ENCODE measurements at places on chromosomes 3 and 15.

GRCh38 chr3:123432832-123433523 is 15.9 kb downstream of the ADCY5 start:
- DNase-seq = no peak

GRCh38 chr3:17579289-17580031 is 163.0 kb downstream of the TBC1D5 start:
- DNase-seq = no peak

GRCh38 chr3:48413086-48413485 is 16.8 kb downstream of the PLXNB1 start:
- DNase-seq = no peak

GRCh38 chr3:104044002-104044401 is 1322.7 kb upstream of the ALCAM start:
- DNase-seq = no peak

- no peak for DNase-seq
Measured at GRCh38 chr3:99134986-99135385, 233.5 kb upstream of the DCBLD2 start.

DNA sequence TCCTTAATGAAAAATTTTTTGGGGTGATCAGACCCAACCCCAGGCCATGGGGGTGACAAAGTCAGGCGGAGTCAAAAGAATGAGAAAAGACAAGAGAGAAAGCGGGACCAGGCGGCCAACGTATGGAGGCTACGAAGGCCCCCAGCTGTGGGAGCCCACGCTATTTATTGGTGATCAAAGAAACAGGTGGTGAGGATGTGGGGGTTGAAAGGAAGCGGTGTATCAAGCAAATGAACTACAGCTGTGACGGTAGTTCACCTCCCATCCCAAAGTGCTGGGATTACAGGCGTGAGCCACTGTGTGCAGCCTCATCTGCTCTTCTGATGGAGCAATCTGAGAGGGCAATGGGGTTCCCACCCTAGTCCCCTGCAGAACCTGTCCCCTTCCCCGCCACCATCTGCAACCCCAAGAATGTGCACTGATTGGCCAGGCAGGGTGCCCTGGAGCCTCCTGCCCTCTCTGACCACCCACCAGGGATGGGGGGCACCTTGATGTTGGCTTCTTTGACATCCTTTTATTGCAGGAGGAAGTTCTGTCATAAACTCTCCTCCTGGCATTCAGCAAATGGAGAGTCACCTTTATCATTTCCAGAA is 1.1 kb upstream of the CHRNA3 start:
- DNase-seq = no peak

- DNase-seq = no peak
Measured at GRCh38 chr3:150291515-150291914, 116.6 kb upstream of the TSC22D2 start.

GRCh38 chr3:136949708-136950107 is 8.1 kb upstream of the IL20RB start:
- no peak for DNase-seq

DNA sequence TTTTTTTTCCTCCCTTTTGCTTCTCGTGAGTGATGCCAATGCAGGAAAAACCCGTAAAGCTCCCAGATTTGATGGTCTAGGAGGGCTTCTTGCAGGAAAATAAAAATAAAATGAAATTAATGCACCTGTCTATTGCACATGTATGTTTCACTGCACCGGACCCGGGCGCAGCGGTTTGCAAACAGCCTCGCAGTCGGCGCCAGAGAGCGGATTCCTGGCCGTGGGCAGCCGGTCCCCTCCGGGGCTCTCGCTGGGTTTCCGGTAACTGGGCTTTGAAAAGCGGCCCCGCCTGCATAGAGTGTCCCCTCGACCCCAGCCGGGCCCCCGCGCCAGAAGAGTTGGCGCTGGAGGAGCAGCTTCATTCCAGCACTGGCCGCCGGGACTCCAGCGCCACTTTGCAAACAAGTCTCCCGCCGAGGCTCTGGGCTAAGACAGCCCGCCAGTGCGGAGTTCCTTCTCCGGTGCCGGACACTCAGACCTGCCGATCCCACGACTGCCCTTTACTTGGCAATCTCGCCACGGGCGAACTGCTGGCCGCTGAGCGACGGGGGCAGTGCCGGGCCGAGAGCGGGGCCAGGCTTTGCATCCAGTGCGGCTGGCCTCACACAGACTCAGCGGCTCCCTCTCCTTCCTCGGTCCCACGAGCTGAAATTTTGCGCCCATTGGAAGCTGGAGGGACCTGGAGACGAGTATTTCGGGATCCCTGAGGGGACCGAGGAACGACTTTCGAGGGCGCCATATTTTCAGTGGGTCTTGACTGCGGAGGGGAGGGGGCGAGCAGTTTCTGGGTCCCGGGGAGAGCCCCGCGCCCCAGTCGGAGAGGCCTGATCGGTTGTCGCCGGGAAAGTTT is 225.9 kb upstream of the C2CD4B start:
- peak; percentile 2 for DNase-seq

DNA sequence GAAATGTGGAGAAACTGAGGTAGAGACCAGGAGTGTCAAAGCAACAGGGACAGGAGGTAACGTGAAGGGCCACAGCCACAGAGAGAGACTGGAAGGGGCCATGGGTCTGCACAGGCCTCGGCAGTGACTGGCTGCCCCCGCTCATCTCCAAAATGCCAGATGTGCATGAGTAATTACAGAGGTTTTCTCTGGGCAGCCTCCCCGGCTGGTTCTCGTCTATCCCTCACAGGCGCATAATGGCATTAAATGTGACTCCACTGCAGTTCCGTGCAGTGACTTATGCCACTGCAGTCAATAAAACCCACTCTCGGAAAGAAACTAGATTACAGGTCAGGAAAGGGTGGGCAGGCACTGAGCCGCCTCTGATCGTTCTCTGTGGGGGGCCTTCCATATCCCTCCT is 74.7 kb downstream of the WDR76 start:
- no peak for DNase-seq

DNA sequence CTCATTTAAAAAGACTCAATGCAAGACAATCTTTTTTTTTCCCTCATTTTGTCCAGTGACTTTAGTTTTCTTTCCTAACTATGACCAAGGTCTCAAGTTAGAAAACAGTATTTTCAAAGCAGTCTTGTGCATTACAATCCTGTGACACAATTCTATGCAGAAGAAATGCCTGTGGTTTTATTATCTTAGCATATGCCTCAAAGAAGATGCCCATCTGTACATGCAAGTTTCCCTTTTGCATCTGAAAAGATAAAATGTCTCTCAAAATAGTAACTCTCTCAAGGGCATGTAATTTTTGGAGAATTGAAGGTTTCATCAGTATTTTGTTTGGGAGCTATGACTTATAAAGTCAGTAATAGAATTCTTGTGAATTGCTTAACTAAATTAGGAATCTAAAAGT is 292.0 kb upstream of the SUCLG2 start:
- no peak for DNase-seq

- DNase-seq = peak; percentile 38
Measured at GRCh38 chr3:52291508-52292181, 4.0 kb downstream of the GLYCTK start.

DNA sequence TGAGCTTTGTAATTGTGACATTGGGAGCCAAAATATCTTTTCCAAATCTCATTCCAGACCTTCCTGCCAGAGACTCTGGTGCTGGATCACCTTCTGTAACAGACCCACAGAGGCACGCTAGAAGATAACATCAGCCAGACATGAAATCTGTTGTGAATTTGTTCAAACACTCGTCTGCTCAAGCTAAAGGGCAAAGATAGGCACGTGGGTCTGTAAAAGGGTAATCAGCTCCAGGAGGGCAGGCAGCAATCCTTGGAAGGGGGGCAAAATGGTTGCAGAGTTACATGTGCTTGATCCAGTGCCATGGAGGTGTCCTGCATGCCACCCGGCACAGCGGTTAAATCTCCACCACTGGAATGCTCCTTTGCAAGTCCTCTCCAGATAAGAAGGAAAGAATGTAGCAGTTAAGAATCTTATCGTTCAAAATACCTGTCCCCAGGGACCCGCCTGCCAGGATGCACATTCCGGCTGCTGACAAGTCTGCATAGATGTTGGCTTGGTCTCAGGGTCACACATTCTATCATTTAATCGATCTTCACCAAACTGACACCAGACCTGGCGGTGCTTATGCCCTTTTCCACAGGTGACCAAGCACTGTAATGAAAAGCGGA is 74.8 kb downstream of the ADAMTS9 start:
- DNase-seq = no peak

- no peak for DNase-seq
Measured at GRCh38 chr15:77311618-77312398, 108.1 kb downstream of the PEAK1 start.

GRCh38 chr3:115823083-115823482 is 199.8 kb downstream of the GAP43 start:
- DNase-seq = no peak

DNA sequence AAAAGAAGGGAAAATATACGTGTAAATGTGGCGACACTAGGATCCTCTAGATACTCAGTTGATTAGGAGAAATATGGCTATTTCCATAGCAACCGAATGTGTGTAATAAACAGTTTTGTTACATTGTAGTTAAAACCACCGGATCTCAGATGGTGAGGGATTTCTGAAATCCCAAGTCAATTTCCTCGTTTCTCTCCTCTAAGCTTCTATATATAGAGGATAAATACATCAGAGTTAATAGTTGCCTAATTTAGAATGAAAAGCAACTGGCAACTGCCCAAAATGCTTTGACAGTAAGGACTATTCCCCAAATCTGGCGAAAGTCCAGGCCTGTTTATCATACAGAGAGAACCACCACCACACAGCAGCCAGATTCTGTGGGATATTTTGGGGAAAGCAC is 112.6 kb downstream of the GABRB3 start:
- DNase-seq = no peak

- DNase-seq = no peak
Measured at GRCh38 chr3:149575961-149576564, 81.8 kb downstream of the WWTR1 start.

DNA sequence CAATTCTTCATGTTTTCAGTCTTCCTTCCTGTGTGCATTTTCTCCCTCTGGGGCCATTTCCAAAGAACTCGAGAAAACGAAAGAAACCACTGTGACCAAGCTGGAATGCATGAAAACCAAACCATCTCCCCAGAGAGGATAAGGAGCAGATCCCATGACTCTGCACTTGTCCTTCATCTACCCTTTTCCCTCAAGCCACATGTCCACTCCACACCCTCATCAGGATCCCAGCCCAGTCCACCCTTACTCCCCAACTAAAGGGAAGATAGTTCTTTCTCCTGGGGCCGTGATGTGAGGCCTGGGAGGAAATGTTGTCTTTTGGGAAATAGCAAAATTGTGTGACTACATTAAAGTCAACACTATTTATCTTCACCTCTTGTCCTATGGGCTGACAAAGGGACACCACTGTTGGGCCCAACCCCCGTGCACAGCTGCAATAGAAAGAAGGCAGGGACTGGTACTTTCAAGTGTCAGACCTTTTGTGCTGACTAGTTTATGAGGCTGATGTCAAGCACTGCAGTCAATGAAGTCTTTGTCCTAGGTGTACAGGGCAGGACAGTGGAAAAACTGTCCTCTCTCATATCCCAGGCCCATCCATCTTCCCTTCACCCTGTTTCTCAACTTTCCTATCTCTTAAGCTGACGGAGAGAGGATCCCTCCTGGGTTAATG is 487.1 kb upstream of the NR2F2 start:
- no peak for DNase-seq

- DNase-seq = no peak
Measured at GRCh38 chr3:7800006-7800780, 701.4 kb upstream of the LMCD1 start.

- DNase-seq = peak; percentile 47
Measured at GRCh38 chr3:188170461-188171459, 16.8 kb downstream of the LPP start.

GRCh38 chr3:40876009-40876408 is 323.3 kb upstream of the CTNNB1 start:
- DNase-seq = no peak

DNA sequence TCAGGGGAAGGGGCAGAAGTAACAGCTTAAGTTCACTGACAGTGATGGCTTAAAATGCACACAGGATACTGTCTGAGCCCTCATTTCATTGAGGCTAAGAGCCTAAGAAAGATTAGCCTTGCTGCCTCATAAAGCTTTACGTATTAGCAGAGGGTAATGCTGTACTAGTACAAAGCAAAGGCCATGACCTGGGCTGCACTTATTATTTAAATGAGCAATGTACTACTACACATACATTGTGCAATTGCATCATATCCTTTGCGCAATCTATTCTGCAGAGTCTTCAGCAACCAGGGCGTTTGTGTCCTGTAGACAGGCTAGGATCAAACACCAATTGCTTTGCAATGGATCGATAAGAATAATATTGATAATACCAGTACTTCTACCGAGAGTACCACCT is 221.8 kb downstream of the TPRG1 start:
- no peak for DNase-seq

DNA sequence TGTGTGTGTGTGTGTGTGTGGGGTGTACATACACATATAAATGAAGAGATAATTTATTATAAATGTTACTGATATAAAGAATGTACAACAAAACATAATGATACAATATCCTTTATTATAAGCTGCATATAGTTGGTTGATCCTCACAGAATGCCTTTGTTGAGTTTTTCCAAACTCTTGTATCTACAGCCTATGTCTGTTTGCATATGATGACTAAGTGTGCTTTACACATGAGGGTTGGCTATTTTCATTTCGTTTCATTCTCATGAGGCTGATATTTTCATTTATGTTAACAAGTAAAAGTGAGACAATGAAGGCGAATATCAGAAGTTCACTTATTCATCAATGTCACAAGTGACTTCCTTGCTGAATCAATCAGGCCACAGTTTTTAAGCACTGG is 45.1 kb downstream of the TM2D3 start:
- no peak for DNase-seq

GRCh38 chr3:63015614-63016309 is 140.5 kb upstream of the CADPS start:
- DNase-seq = no peak

DNA sequence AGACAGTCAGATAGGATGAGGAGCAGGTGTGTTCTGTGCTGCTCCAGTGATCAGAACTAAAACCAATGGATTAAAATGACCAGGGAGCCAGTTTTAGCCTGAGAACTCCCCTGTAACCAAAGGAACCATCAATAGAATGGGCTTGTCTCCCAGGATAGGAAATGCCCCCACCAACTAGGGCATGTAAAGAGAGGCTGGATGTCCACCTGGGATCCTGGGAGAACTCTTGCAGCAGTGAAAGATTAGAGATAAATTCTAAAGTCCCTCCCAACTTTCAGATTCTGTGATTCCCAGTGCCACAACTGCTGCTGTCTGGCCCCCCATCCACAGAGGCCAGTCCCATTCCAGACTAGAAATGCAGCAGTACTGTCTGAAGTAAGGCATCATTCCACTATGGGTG is 33.8 kb downstream of the HDC start:
- no peak for DNase-seq

DNA sequence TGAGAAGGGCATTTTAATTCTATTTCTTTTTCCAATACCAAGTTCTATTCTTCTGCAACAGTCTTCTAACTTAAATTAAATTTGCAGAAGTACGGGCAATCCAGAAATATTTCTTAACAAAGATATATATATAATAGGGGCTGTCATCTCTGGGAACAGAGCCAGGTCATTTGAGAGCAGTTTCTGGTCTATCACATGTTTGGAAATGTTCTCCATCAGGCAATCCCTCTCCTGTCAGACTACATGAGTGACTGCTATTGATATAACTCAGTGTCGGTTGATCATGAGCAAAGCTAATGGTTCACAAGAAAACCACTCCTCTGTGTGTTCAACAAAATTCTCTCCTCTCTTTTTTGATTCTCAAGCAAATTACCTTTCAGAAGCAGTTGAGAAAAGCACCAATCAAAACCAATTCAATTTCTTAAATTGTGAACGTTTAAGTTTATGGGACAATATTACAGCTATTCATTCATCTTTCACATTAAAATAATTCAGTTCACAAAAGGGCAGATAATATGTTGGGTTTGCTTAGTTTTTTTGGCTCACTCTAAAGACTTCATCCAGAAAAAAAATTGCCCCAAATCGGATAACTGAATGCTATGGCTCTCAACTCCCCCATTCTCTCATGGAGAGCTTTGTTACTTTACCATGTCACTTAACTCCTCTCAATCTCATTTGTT is 152.9 kb upstream of the TGFBR2 start:
- DNase-seq = no peak
